ENCODE measurements at places on chromosomes 4 and X.

DNA sequence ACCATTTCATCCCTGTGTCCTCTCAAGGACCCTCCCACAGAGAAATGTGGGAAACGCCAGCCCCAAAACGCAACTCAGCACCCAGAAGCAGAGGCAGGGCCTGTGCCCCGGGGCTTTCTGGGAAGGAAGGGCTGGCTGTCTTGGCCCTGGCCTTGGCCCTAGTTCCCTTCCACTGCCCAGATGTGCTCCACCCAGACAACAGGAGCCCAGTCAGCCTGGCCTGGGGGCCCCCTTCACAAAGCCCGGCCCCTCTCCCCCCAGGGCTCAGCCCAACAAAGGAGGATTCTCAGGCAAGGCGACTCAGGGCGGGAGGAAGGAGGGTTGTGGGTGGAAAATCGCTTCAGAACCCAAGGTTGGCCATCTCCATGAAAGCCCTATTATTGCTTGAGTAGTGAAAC is 82.5 kb downstream of the PJA1 start:
- DNase-seq: peak; percentile 25
- H3K4me3 ChIP-seq: no peak overlapping the region
- H3K4me1 ChIP-seq: peaks cover 46% of the 10 kb centered on the region
- no peaks in the 10 kb centered on the region for H3K36me3 ChIP-seq
- H3K27me3 ChIP-seq: peaks cover 55% of the 10 kb centered on the region

DNA sequence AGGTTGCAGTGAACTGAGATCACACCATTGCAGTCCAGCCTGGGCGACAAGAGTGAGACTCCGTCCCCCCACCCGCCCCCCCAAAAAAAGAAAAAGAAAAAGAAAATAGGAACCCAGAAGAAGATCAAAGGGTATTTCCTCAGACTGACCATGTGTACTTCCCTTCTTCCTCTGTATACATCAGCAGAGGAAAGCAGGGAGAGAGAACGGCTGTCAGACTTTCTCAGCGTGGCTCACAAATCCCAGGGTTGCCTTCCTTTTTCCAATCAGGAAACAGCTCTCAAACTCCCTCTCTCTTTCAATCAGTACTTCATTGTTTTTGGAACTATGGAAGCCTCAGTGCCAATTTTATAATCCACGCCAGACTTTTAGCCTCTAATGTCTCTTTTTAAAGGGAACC is 59.1 kb downstream of the CHRNA9 start:
- H3K27me3 ChIP-seq: no peaks in the 10 kb centered on the region
- peaks cover 12% of the 10 kb centered on the region for H3K4me1 ChIP-seq
- peak; percentile 41 for DNase-seq
- no peak overlapping the region for H3K4me3 ChIP-seq

DNA sequence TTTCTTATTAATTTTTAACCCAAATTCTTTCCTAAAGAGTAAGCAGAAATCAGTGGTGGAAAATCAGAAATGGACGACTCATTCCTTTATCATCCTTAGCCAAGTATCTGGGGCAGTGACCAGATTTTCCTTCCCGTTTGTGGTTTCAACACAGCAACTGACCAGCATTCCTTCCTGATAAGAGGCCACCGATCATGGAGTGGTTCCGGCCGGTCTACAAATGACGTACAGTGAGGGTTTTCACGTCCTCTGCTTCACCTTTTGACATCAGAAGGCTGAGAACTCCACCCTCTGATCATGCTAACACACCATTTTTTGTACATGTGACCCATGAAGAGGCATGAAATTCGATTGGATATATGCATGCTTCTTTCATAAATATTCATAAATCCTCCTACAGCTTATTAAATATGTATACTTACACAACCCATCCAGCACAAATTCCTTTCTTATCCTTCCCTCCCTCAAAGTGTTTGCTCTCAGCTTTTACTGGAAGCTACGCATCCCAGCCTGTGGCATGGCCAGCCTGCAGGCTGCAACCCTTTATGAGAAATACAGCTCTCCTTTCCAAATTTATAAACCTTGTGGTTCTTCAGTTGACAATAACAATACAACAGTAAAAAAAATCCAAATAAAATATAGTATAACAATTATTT is 173.0 kb upstream of the CASK start:
- DNase-seq: no peak
- H3K36me3 ChIP-seq: no peaks in the 10 kb centered on the region
- no peak overlapping the region for H3K27ac ChIP-seq
- H3K4me3 ChIP-seq: no peak overlapping the region

DNA sequence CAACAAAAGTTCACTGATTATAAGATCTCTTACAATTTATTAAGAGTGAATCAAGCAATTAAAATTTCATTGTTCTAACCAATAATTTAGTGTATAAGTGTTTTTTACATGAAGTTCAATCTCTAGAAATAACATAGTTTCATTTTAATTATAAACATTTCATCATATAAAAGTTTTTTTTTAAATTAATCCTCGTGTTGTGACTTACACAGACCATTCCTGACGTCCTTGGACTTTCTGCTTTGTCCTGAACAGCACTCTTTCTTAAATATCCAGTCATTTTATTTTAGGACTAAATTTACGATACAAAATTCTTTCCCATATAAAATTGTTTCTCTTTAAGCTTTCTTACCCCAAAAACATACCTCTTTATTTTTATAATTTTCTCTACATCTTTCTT is 841.7 kb upstream of the POU3F4 start:
- no peaks in the 10 kb centered on the region for H3K27me3 ChIP-seq
- H3K36me3 ChIP-seq: no peaks in the 10 kb centered on the region
- H3K4me1 ChIP-seq: no peaks in the 10 kb centered on the region
- no peak for DNase-seq
- no peak overlapping the region for H3K27ac ChIP-seq

- no peaks in the 10 kb centered on the region for H3K27me3 ChIP-seq
- no peak overlapping the region for H3K27ac ChIP-seq
- H3K4me1 ChIP-seq: no peaks in the 10 kb centered on the region
- H3K36me3 ChIP-seq: no peaks in the 10 kb centered on the region
These were observed 51.8 kb downstream of the GBA3 start for GRCh38 chr4:22744478-22745062.

- no peak for DNase-seq
- H3K4me1 ChIP-seq: no peaks in the 10 kb centered on the region
- no peak overlapping the region for H3K27ac ChIP-seq
- H3K4me3 ChIP-seq: no peak overlapping the region
These were observed 2.1 kb upstream of the IL9R start for GRCh38 chrX:155995321-155995875.

DNA sequence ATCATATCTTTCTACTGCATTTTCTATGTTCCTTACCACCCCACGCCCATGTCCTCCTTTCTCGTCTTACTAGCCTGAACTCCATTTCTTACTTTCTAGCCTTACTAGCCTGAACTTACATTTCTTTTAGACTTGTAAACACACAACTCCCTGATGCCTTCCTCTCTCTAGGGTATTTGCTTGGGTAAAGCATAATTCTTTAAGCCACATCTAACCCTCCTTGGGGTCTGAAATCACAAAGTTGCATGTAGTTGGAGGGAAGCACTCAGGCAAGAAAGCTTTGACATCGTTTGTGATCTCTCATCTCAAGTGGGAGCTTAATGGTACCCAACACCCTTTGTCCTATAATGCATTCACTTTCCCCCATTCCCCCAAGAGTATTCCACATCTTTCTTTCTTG is 124.4 kb downstream of the SPOCK3 start:
- no peak overlapping the region for H3K27ac ChIP-seq
- no peaks in the 10 kb centered on the region for H3K27me3 ChIP-seq
- no peak overlapping the region for H3K4me3 ChIP-seq
- H3K36me3 ChIP-seq: no peaks in the 10 kb centered on the region

DNA sequence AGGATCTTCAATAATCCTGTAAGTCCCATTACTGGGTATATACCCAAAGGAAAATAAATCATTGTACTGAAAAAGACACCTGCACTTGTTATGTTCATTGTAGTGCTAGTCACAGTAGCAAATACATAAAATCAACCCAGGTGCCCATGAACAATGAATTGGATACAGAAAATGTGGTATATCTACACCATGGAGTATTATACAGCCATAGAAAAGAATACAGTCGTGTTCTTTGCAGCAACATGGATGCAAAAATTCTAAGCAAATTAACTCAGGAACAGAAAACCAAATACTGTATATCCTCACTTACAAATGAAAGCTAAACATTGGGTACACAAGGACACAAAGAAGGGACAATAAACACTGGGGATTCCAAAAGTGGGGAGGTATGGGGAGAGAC is 100.8 kb upstream of the BMP2K start:
- H3K27me3 ChIP-seq: no peaks in the 10 kb centered on the region
- no peaks in the 10 kb centered on the region for H3K4me1 ChIP-seq
- no peak for DNase-seq
- no peak overlapping the region for H3K27ac ChIP-seq
- no peak overlapping the region for H3K4me3 ChIP-seq

DNA sequence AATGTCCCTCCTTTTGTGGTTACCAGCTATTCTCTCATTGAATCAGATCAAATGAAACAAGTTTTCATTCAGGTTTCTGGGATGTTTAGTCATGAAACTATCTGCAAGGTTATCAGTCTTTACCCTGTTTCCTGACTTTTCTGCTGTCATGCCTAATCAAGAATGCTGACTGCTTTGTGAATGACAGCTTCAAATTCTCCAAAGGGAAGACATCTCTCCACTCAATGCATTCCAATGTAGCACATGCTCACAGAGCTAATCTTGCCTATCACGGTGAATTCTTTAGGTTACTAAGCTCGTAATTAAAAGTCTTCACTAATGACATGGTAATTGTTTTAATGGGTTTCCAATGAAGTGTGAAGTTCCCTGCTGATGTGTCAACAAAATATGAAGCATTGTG is 1068.5 kb downstream of the PCDH7 start:
- H3K27me3 ChIP-seq: no peaks in the 10 kb centered on the region
- no peak overlapping the region for H3K4me3 ChIP-seq
- H3K27ac ChIP-seq: no peak overlapping the region
- H3K4me1 ChIP-seq: no peaks in the 10 kb centered on the region
- no peaks in the 10 kb centered on the region for H3K36me3 ChIP-seq
- no peak for DNase-seq

- H3K4me1 ChIP-seq: no peaks in the 10 kb centered on the region
- no peaks in the 10 kb centered on the region for H3K36me3 ChIP-seq
- H3K4me3 ChIP-seq: no peak overlapping the region
- peaks cover 5% of the 10 kb centered on the region for H3K27me3 ChIP-seq
- DNase-seq: no peak
These were observed 47.3 kb upstream of the NSG1 start for GRCh38 chr4:4339504-4340085.

GRCh38 chr4:159191989-159192388 is 89.1 kb downstream of the RAPGEF2 start:
- H3K27ac ChIP-seq: no peak overlapping the region
- H3K36me3 ChIP-seq: no peaks in the 10 kb centered on the region

DNA sequence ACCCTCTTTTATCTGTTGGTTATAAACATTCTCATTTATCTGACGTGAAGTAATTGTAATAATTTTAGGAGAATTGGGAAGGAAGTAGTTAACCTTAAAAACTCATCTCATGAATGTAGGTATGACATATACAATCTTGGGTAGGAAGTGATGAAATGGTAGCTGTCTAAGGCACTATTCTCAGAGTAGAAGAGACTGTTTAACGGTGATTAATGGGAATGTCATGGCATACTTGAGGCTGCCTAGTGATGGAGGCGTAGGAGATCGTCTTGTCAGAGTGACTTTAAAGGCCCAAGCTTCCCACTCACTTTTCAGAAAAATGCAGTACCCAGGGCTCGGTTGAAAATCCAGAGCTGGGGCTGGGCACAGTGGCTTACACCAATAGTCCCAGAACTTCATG is 19.4 kb upstream of the AGA start:
- no peak overlapping the region for H3K27ac ChIP-seq
- H3K4me1 ChIP-seq: no peaks in the 10 kb centered on the region
- no peak overlapping the region for H3K4me3 ChIP-seq
- H3K36me3 ChIP-seq: no peaks in the 10 kb centered on the region

- H3K4me3 ChIP-seq: no peak overlapping the region
- no peak overlapping the region for H3K27ac ChIP-seq
- H3K36me3 ChIP-seq: no peaks in the 10 kb centered on the region
- peak; percentile 15 for DNase-seq
- no peaks in the 10 kb centered on the region for H3K27me3 ChIP-seq
- no peaks in the 10 kb centered on the region for H3K4me1 ChIP-seq
These were observed 475.4 kb upstream of the HS3ST1 start for GRCh38 chr4:11904117-11904535.

- H3K27me3 ChIP-seq: no peaks in the 10 kb centered on the region
- peak; percentile 60 for DNase-seq
- peaks cover 8% of the 10 kb centered on the region for H3K4me1 ChIP-seq
- no peaks in the 10 kb centered on the region for H3K36me3 ChIP-seq
- H3K4me3 ChIP-seq: no peak overlapping the region
These were observed 139.5 kb upstream of the NOCT start for GRCh38 chr4:138875891-138876608.

GRCh38 chr4:73197220-73197619 is 61.4 kb downstream of the ANKRD17 start:
- no peaks in the 10 kb centered on the region for H3K36me3 ChIP-seq
- H3K4me1 ChIP-seq: no peaks in the 10 kb centered on the region
- no peak overlapping the region for H3K27ac ChIP-seq
- no peak overlapping the region for H3K4me3 ChIP-seq

GRCh38 chr4:97105347-97106099 is 1037.8 kb downstream of the STPG2 start:
- H3K4me3 ChIP-seq: no peak overlapping the region
- H3K4me1 ChIP-seq: no peaks in the 10 kb centered on the region
- no peaks in the 10 kb centered on the region for H3K36me3 ChIP-seq
- DNase-seq: no peak
- no peaks in the 10 kb centered on the region for H3K27me3 ChIP-seq

GRCh38 chrX:12113321-12113720 is 25.0 kb upstream of the FRMPD4 start:
- H3K27ac ChIP-seq: no peak overlapping the region
- no peaks in the 10 kb centered on the region for H3K4me1 ChIP-seq
- H3K36me3 ChIP-seq: no peaks in the 10 kb centered on the region
- no peak overlapping the region for H3K4me3 ChIP-seq
- no peak for DNase-seq

DNA sequence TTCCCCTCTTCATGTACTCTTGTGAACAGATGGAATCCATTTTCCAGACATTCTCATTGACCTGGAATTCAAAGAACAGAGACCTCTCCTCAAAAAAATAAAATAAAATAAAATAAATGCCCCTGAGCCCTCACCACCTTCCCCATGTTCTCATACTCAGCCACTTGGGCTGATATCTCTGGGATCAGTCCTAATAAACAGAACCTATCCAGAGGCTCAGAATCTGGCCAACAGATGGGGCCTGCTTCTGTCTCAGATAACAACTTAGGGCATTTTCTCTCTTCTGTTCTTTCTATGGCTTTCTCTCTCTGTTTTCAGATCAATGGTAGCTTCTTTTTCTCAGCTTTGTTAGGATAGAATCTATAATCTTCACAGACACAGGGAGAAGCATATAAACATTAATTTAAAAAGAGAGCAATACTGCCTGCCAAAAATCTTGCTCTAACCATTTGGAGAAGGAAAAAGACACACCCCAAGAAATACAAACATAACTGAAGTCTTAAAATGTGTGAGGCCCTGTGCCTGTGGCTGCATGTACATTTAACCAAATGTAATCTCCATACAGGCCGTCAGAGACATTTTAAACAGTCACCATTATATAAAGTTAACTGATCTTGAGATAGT is 907.1 kb downstream of the FAT4 start:
- peak; percentile 43 for DNase-seq
- no peak overlapping the region for H3K4me3 ChIP-seq
- no peaks in the 10 kb centered on the region for H3K36me3 ChIP-seq
- no peak overlapping the region for H3K27ac ChIP-seq
- H3K27me3 ChIP-seq: no peaks in the 10 kb centered on the region

Measured in muscle of leg (tissue), 16 donors.